ENCODE measurements at places on chromosomes 11 and 22.

- DNase-seq, result no peak
Measured at GRCh38 chr11:99773646-99774045, 752.9 kb downstream of the CNTN5 start.

DNA sequence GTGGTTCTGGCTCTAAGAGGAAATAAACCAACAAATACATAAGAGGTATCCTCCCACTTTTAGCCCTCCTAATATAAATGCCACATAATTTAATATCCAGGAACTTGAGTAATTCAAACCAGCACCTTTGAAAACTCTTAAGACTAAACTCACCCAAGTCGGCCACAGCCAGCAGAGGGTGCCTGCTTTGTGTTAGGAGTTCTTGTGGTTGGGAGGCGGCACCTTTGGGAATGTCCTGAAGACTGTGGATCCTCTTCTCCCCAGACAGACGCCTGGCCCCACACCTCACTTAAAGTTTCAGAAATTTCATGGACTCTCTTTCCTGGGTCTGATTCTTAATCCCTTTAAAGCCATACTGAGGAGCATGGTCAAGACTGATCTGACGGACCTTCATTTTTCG, 169.0 kb downstream of the TBC1D22A start:
- no peak for DNase-seq

- DNase-seq, result peak; percentile 34
Measured at GRCh38 chr11:63614136-63614671, at the start of gene PLAAT3. TSS of gene PLAAT3 (minus strand) at chr11:63614433. CDS start at chr11:63614014, 419 bp downstream.

GRCh38 chr11:131666006-131666405, 295.6 kb downstream of the NTM start:
- no peak for DNase-seq

DNA sequence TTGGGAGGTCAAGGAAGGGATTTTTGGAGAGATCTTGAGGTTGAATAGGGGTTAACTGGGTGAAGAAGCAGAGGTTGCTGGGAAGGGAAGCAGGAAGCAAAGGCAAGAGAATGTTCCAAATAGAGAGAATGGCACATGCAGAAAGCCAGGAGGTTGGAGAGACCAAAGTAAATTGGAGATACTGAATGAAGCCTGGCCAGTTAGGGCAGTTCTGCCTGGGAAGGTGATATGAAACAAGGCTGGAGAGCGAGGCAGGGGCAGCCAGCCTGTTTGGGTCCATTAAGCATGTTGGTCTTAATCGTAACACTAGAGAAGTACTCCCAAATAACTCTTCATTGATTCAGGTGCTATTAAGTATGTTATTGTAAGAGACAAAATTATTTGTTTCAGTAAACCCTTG, 48.2 kb downstream of the ZNF143 start:
- DNase-seq, result no peak

GRCh38 chr11:208181-208916, 841 bp downstream of the RIC8A start:
- peak; percentile 79 for DNase-seq

GRCh38 chr11:126696982-126697381, 303.6 kb downstream of the KIRREL3 start:
- DNase-seq, result no peak

- DNase-seq, result no peak
Measured at GRCh38 chr11:65476632-65477148, 22.2 kb upstream of the MALAT1 start.

GRCh38 chr11:95398437-95399112, 167.6 kb upstream of the SESN3 start:
- DNase-seq, result no peak

Data from CD4-positive, alpha-beta T cell treated with Interleukin-2 at 100 ng/mL for 4 hours (primary cell).